ENCODE measurements at places on chromosomes 6 and 20.

GRCh38 chr6:112504621-112505020 lies 157.5 kb downstream of the RFPL4B start:
- no peak for DNase-seq

GRCh38 chr20:1397710-1398109 lies 4.9 kb upstream of the FKBP1A start:
- no peak for DNase-seq

DNA sequence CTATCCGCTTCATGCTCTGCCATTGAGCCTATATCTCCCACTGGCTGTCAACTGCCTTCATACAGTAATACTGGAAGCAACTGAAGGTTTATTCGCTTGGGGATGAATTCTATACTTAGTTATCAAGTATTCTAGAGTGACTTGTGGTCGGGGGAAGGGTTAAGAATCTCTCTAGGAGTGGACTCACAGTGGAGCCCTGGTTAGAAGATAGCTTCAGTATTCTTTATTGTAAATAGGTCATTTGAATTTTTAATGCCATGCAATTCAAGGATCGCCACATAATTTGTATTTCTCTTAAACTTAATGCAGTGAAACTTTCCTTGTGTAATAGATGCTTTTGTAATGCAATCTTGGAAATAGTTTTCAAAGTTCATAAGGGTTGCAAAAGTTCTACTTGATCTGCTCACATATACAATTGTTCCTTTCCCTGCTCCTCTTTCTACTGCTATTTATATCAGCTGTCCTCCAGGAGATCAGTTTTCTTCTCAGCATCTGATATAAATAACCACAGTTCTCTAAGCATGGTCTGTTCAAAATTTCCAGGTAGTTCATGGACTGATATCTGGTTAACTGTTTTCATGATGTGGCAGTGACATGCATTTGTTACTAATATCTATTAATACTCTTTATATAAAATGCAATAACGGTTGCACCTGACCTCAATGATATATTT lies 120.3 kb downstream of the KCNQ5 start:
- no peak for DNase-seq

GRCh38 chr6:74113901-74114300 lies 417.9 kb downstream of the CD109 start:
- no peak for DNase-seq

- DNase-seq, result no peak
Measured at GRCh38 chr6:105384004-105384403, 18.9 kb downstream of the PREP start.

DNA sequence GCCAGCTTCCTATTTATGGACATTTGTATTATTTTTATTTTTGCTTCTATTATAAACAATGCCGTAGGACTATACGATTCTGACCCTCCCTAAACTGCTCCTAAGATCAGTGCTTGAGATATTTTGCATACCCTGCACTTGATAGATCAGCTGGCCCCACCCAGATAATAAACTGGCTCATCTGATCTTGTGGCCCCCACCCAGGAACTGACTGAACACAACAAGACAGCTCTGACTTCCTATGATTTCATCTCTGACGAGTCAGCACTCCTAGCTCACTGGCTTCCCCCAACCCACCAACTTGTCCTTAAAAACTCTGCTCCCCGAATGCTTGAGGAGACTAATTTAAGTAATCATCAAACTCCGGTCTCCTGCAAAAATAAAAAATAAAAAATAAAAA lies 34.9 kb upstream of the TFAP2A start:
- DNase-seq, result no peak

DNA sequence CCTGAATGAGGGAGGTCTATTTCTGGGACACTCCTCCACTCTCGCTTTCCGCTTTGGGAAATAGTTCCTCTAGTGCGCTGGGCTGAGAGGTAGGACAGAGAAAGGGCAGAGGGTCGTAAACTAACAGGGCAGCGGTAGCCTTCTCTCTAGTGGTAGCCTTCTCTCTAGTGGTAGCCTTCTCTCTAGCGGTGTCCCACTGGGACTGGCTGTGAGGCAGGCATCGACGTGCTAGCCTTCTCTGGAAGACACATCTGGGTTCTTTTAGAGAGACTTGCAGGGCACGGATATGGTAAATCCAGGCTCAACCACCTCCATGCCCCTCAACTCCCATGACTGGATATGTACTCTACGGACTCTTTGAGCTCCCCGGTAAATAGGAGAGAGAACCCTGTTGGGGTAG lies 74.7 kb upstream of the SLC22A16 start:
- DNase-seq, result no peak

DNA sequence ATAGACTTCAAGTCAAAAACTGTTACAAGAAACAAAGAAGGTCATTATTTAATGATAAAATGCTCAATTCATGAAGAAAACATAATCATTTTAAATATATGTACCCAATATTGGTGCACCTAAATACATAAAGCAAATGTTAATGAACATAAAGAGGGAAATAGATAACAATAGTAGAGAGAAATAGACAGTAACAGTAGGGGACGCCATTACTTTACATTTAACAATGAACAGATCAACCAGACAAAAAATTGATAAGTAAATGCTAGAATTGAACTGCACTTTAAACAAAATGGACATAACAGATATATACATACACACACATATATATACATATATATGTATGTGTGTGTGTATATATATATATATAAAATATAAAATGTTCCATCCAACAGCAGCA lies 37.4 kb downstream of the IL22RA2 start:
- no peak for DNase-seq

- DNase-seq, result no peak
Measured at GRCh38 chr6:42530296-42530695, 33.5 kb upstream of the UBR2 start.

GRCh38 chr20:8018958-8019245 lies 659 bp downstream of the TMX4 start:
- DNase-seq, result peak; percentile 78

DNA sequence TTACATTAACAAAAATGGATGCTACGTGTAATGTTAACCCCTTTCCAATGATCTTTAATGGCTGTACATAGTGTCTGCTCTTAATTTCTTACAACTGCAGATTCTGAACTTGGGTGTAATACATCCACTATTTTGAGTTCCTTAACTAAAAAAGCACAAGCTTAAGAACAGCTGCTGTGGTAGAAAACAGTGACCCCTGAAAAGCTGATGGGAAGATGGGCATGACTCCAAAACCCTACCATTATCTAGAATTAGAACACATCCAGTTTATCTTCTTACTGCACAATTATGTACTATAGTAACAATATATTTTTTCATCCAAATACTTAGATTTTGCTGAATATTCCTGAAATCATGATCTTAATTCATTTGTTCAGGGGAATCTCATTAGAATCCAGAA lies 49.3 kb downstream of the LYRM4 start:
- no peak for DNase-seq

- DNase-seq, result no peak
Measured at GRCh38 chr6:111832833-111833418, 40.3 kb downstream of the FYN start.

DNA sequence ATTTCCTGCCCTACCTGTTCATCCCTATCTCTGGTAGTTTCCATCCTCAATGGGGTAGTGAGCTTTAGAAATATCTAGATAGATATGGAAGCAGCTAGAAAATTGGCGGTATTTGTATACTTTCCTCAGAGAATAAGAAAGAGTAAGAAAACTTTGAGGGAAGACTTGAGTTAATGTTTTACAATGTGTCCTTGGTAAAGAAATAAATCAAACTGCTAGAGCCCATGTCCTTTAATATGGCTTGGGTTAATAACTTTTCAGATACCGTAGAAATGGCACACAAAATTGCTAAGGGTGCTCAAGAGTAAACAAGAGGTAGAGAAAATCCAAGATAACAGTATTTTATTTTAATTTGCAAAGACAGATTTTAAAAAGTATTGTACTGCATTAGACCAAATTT lies 28.1 kb upstream of the PGK2 start:
- DNase-seq, result no peak

GRCh38 chr20:3013771-3014170 lies 29.7 kb upstream of the GNRH2 start:
- DNase-seq, result no peak

DNA sequence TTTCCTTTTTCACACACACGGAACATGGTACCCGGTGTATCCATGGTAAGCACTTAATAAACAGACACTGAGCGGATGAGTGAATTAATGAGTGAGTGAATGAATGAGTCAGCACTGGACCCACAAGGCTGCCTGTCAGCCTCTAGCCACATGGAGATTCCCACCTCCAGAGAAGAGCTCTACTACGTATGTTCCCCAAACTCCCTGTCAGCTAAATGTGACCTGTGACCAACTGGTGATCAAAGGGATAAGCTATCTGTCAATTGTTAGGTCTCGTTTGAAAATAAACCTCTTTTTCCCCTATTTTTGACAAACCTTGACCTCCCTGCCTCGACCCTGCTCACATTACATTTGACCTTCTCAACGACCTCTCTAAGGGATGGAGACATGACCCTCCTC lies 24.5 kb upstream of the TAF8 start:
- DNase-seq, result no peak

GRCh38 chr6:28137505-28137981 lies 4.1 kb upstream of the ZKSCAN8 start:
- no peak for DNase-seq

DNA sequence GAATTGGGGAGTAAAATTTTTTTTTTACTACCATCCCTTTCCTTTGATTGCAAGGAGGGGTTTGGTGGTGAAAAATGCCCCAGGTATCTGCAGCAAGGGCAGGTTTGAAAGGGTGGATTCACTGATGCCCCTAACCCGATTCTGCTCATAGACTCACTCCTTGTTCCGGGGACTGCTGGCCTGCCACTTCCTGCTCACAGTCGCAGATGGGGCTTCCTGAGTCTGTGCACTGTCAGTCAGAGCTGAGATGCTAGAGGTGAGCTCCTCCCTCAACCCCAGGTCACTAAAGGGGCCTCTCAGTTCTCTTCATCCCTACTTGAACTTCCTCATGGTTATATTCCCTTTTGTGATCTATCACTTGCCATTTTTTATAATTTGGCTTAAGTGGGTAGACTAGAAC lies 357.9 kb downstream of the FARS2 start:
- DNase-seq, result no peak

- DNase-seq, result no peak
Measured at GRCh38 chr6:137783710-137784109, 83.3 kb upstream of the TNFAIP3 start.

GRCh38 chr6:30042914-30043313 lies 18.2 kb upstream of the POLR1H start:
- no peak for DNase-seq

GRCh38 chr6:154791556-154792317 lies 58.5 kb downstream of the SCAF8 start:
- DNase-seq, result no peak

GRCh38 chr6:131730264-131730663 lies 19.4 kb upstream of the CTAGE9 start:
- DNase-seq, result no peak

DNA sequence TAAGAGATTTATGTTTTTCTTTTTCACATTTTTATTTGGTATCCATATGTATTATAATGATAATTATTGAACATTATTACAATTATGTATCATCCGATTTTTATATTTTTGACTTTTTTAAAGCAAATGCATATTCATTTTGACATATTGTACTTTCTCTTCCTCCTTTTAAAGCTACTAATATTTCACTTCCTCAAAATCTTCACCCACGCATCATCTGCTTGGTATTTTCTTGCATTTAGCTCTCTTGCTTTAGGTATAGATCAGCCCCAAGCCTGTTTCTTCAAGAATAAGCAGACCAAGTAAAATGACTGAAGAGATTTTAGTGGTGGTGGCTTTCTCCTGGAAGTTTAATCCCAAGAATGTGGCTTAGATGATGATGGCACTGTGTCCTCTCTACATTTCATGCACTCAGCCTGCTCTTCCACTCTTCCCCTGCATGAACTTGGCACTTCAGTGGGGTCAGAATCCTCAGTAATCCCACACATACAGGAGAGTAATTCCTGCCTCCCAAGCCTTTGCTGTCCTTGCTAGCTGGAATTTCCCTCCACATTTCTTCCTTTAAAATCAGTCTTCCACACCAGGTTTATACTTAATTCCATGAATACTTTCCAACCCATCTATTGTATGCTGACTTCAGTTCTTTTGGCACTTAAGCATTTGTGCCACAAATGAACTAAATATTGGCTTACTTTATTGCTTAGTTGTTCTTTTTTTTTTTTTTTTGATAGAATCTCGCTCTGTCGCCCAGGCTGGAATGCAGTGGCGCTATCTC lies 8.2 kb downstream of the NCOA7 start:
- DNase-seq, result no peak

DNA sequence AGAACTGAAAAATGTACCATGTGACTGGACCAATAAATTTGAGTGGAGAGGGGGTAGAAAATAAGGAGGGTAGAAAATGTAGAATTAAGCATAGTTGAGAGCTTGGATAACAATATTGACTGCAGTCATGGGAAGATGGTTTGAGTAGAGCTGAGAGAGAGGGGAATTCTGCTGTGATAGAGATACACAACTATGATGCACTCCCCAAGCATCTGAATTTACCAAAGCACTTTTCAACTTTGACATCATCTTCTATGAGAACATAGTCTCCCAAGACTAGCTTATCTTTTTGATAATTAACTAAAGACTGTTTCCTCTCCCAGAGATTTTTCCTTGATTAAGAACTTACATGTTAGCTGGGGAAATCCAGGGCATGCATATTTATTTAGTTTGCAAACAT lies 103.1 kb downstream of the TNFRSF21 start:
- no peak for DNase-seq
